ENCODE measurements at places on chromosomes 3 and 15.

DNA sequence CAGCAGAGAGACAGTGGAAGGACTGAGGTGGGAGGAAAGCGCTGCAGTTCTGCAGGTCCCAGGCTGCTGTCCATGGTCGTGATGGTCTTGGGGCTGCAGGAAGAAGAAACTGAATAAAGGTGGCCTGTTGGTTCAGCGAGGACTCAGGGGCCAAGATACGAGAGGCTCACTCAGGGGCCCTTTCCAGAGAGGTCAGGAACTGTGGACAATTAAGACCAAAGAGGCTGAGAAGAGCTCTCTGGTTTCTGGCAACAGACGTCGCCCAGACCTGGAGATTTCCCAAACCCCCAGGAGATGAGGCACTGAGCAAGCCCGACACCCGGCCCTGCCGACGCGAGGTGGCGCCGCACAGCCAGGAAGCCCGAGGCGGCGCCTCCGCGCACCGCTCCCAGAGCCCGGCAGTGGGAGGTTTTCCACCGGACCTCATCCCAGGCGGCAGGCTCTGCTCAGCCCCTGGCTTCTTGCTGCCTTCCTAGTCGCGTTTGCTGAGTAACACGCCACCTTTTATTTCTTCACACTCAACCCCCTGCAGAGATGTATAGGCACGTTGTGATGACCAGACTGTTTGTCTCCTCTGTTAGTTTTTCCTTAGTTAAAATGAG is 56.4 kb upstream of the ARRDC4 start:
- peak; percentile 60 for DNase-seq

DNA sequence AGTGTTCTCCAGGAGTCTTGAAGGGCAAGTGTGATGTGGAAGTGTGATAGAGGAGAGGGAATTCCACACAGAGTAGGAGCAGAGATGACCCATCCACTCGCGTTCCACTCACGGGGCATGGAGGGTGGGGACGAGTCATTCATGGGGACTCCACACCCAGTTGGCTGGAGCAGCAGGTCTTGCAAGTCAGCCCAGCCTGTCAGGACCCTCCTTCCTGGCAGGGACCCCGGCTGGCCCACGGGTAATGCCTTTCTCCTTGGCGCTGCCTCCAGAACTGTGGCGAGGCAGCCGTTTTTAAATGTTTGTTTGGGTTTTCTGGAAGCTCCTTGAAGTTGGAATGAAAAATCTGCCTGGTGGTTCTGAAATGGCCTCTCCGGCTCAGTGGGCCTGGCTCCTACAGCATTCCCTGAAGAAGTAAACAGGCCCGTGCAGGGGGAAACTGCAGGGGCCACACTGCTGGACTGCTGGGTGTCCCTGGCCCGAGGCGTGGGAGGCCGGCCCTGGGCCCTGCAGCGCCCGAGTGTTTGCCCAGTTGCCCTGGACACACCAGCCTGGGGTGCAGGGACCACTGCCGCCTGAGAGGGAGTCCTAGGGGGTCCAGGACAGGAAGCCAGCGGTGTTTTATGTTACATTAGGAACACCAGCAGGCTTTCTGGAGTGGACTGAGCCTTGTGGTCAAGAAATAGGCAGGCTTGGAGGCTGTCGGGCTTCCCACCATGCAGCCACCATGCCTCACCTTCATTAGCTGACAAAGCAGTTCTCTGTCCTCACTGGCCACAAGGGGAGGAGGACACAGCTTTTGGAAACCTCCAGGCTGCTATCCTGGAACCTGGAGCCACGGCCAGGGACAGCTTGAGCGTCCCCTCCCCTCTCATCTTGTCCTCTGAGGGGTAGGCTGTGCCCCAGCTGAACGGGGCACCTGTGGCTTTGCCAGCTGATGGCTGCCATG is 61.3 kb downstream of the CEMIP start:
- no peak for DNase-seq

DNA sequence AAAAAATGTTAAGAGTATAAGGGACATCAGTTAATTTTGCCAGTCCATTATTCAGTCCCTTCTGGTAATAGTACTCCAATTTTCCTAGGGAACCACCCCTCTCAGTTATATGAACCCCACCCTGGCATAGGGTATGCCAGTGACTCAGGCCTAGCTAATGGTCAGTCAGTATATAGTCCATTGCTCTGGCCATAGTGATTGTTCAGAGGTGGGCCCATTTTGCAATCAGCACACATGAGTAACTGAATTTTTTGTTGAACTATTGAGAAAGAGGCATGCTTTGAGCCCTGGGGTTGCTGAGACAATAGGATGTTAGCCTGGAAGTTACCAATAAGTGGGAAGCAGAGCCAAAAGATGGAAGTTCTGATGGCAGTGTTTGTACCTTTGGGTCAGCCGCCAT is 4.1 kb downstream of the LRCH3 start:
- peak; percentile 80 for DNase-seq

GRCh38 chr3:23254835-23255234 is 51.7 kb downstream of the UBE2E2 start:
- DNase-seq: peak; percentile 60

- DNase-seq: no peak
Observed at GRCh38 chr3:25430935-25431770, 3.1 kb downstream of the RARB start.

DNA sequence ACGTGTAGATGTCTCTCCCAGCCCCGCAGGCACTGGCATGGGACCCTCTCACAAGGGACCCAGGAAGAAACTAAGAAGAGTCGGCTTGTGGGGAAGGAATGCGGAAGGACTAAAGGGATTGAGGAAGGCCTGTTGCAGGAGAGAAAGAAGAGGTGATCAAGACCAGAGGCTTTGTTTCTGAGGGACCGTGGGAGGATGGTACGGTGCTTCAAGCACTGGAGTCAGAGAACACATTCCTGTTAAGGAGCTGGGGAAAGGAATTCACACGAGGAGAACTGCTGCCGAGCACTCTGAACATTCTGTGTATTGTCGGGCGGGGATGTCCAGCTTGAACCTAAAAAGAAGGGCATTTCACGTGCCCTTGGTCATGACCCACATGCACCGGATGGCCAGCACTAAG is 91.4 kb downstream of the TAMM41 start:
- no peak for DNase-seq

DNA sequence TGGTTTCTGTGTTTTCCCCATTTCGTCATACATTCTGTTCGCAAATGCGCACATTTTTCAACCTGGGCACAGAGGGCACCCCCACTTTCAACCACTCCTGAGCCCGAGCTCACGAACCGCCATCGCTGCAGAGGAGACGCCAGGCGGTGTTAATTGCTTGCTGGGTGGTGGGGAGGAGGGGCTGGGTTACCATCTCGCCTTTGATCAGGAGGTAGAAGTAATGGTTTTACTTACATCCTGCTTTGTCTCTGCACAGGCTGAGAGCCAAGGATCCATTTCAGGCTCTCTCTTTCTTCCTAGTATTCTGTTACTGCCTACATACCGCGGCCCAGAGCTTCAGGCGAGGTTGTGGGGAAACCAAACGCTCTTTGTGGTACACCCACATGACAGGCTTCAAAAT is 177.3 kb upstream of the WNT5A start:
- no peak for DNase-seq

DNA sequence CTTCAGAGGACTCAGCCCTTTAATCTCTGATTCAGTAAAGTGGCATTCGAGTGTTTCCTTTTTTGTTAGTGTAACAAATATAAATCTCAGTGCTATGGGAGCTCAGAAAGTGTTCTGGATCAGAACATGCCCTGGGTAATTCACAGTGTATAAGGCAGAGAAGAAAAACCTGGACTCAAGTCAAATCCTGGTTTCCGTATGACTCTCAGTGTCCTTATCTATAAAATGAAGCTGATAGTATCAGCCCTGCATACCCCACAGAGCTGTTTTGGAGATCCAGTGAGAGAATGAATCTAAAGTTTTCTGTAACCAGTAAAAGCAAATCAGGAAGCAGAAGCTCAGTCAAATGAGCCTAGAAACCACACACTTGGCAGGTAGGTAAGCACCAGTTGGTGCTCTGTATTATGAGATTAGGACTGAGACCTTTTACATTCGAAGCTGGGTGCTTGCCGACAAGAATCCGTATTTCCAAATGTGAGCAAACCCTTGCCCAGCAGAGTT is 67.2 kb downstream of the IL1RAP start:
- no peak for DNase-seq

- DNase-seq: no peak
Observed at GRCh38 chr3:127994011-127994410, 58.2 kb upstream of the SEC61A1 start.

DNA sequence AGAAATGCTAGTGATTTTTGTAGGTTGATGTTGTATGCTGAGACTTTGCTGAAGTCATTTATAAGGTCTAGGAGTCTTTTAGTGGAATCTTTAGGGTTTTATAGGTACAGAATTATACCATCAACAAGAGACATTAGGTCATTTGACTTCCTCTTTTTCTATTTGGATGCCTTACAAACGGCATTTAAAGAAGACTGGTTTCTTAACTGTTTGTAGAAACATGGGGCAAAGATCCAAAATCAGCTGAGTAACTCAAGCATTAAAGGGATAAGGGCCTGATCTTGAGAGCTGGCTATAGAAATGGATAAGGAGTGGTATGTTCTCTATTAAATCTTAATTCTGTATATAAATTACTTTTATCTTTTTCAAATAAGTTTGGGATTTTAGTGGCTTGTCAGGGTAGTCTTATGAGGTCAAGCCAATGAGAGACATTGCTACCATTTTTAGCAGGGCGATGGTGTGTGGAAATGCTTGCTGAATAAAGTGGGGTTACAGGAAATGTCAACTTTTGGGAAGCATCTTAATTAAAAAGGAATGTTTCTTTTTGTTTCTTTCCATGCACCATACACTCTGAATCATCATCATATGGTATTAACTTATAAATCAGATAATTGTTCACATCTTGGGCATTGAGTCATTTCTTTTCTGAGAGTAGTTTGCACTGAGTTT is 197.7 kb upstream of the GBE1 start:
- no peak for DNase-seq

DNA sequence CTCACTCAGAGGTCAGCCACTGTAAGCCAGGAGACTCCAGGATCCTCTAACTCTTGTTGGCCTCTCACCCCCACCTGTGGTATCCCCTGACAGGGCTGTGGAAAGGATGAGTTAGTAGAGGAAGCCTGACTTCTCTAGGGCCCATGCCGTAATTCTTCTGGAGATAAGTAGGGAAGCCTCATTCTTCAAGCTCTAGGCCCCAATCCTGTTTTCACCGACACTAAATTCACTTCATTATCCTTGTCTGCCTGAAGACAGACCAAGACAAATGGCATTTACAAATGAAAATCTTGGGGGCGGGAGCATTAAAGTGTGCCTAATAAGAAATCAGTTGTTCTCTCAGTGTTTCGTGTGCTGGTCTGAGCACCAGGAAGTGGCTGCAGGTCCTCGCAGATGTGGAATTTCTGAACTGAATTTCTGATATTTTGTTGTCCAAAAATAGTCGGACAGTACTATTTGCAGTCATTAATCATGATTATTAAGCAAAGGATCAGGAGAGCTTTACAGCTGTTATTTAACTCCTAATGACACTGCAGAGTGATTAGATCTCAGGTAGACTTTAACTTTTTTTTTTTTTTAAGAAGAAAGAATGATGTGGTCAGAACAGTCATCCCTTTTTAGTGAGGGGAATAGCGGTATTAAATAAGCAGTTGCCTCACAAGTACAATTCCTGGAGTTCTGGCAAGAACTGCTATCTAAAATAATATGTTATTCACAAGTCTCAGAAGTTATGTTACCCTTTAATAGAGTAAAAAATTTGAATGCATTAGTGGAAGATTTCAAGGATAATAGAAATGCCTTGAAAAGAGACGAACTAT is 58.4 kb downstream of the RBMS3 start:
- no peak for DNase-seq

DNA sequence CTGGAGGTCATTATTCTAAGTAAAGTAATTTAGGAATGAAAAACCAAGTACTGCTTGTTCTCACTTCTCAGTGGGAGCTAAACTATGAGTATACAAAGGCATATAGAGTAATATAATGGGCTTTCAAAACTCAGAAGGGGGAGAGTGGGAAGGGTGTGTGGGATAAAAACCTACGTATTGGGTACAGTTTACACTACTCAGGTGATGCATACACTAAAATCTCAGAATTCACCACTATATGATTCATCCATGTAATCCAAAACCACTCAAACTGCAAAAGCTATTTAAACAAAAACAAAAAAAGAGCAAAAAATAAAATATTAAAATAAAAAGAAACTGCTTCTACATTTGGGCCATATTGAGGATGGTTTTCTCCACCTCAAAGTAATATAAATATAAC is 623.3 kb downstream of the NSUN3 start:
- no peak for DNase-seq

DNA sequence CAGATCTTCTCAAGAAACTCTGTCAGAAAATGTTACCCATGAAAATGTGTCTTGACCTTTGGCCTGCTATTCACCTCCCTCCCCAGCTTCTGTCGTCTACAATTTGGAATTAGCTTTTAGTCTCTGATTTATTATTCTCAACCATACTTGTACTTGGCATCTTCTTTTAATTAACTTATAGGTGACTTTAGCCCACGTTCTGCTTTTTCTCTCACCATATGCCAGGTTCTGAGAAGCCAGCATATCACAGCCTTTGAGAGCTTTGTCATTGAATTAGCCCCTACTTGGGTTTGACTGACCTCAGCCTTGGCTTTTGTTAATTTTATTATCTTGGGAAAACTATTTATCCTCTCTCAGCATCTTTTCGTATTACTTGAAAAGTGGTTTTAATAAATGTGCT is 355.9 kb downstream of the OXSM start:
- no peak for DNase-seq

- DNase-seq: no peak
Observed at GRCh38 chr3:45874677-45875346, 11.5 kb upstream of the CCR9 start.

DNA sequence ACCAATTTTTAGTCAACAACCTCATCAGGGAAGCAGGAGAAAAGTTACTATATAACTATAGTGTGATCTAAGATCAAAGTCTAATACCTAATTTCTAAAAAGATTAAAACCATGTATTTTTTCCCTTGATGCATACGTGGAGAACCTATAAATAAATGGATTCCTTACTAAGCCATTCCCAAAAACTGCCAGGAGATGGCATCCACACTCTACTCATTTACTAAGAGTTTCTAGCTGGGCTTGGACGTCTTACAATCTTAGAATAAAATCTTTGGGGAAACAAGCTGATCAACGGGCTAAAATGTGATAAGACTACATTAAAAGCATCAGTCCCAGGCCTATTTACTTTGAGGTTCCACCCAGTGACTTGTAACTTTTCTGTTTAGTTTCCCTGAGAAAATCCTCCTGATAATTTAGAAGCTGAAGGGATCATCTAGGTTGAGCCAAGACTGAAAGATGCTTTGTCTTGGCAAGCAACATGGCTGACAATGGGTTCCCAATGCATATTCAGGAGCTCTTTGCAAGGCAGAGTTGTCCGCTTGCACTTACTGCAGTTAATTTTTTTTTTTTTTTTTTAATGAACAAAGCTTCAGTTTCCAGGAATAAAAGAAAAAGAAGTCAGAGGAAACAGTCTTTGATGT is 85.5 kb upstream of the FGF12 start:
- peak; percentile 54 for DNase-seq

GRCh38 chr15:62307551-62307950 is 142.5 kb upstream of the C2CD4B start:
- DNase-seq: no peak

- no peak for DNase-seq
Observed at GRCh38 chr3:61297821-61298220, 46.6 kb upstream of the FHIT start.

GRCh38 chr3:167228135-167228534 is 152.0 kb downstream of the ZBBX start:
- DNase-seq: no peak

- no peak for DNase-seq
Observed at GRCh38 chr15:63879211-63879610, 45.5 kb upstream of the HERC1 start.

- DNase-seq: peak; percentile 19
Observed at GRCh38 chr3:170222647-170223541, 670 bp downstream of the PRKCI start.

Data from inflammatory macrophage treated with lipopolysaccharide for 4 hours (primary cell).